ENCODE measurements at places on chromosomes 3 and 15.
A peak's percentile ranks its signal among the peaks of the same experiment; 100 is the strongest.

GRCh38 chr3:194315965-194316361 is 35.2 kb downstream of the CPN2 start:
- no peak for DNase-seq

DNA sequence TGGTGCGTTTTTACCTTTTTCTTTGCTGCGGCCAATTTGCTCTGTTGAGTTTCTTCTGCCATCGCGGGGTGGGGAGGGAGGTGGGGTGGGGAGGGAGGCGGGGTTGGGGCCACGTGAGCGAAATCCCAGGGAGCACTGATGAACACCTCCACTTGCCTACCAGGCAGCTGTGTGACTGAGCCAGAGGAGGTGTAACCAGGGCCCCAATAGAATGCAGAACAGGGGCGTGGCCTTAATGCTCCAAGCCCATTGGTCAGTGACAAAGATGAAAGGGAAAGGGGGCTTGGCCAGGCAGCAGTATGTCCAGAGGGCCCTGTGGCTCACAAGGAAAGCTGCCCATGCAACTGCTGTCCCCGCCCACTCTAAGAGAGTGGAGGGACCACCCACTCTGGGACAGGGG is 21.4 kb upstream of the OR4F6 start:
- no peak for DNase-seq

- DNase-seq, result no peak
Observed at GRCh38 chr3:111608383-111608782, 13.2 kb upstream of the ZBED2 start.

DNA sequence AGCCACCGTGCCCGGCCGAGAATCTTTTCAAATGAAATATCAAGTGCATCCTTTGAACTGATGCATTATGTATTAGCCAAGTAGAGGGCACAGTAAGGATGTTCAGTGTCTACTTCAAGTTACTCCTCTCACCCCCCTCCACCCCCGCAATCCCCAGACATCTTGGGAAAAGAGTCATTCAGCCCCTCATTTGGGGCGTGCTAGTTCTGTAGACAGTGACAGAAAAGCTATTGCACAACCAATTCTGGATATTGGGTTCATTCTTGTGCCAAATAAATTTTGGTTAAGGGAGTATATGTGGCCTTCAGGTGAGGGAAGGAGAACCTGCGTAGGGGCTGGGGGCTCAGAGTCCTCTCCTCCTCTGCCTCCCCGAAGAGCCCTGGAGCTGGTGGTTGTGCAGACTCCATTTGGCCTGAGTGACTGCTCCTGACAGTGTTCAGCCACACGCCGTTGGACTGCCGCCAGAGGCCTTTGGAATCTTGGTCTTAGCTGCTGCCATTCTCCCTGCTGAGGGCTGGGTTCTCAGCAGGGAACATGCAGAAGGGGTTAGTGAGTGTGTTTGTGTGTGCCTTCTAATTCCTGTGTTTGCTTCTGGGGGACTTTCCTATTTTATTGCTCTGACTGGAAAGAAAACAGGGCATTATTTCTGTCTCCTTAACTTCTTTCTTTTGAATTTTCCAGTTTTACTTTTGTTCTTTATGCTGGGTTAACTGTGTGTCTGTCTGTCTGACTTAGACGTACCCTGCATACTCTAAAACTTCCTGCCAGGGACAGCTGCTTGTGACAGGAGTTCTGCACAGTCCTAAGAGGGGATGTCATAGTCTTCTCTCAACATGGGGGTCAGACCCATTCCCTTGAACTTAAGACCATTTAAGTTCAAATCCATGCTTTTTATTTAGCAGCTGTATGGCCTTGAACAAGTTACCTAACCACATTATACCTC is 21.0 kb downstream of the RARB start:
- DNase-seq, result no peak

- DNase-seq, result no peak
Observed at GRCh38 chr15:70017801-70018200, 79.9 kb downstream of the TLE3 start.

- no peak for DNase-seq
Observed at GRCh38 chr3:148873270-148873927, 8.3 kb downstream of the CPA3 start.

- DNase-seq, result no peak
Observed at GRCh38 chr3:22846566-22846965, 356.6 kb upstream of the UBE2E2 start.

GRCh38 chr3:29721789-29722188 is 440.9 kb downstream of the RBMS3 start:
- no peak for DNase-seq

DNA sequence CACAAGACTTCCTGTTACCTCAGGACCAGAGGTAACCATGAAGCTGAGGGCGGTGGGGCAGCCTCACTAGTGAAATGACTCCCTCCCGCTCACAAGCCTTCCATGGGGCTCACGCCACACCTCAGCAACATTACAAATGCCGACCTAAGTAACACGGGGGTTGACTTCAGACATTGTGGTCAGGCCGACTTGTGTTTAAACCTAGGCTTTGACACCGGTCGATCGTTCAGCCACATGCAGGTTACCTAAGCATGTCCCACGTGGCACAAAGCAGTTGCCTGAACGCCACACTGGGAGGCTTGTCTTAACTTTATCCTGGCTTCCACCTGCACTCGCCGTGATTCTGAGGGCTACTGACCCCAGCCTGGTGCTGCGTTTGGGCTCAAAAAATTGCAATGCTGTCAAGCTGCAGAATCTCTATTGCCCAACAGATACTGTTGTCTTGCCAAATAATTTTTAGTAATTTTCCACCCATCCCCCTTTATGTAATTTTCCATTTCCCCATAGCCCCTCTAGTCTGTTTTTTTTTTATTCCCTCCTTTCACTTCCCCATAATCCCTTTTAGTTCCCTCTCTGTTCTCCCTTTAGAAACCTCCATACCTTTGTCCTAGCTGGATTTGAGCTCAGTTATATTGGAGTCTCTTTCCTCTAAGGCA is 158.6 kb upstream of the RGMA start:
- DNase-seq, result no peak

DNA sequence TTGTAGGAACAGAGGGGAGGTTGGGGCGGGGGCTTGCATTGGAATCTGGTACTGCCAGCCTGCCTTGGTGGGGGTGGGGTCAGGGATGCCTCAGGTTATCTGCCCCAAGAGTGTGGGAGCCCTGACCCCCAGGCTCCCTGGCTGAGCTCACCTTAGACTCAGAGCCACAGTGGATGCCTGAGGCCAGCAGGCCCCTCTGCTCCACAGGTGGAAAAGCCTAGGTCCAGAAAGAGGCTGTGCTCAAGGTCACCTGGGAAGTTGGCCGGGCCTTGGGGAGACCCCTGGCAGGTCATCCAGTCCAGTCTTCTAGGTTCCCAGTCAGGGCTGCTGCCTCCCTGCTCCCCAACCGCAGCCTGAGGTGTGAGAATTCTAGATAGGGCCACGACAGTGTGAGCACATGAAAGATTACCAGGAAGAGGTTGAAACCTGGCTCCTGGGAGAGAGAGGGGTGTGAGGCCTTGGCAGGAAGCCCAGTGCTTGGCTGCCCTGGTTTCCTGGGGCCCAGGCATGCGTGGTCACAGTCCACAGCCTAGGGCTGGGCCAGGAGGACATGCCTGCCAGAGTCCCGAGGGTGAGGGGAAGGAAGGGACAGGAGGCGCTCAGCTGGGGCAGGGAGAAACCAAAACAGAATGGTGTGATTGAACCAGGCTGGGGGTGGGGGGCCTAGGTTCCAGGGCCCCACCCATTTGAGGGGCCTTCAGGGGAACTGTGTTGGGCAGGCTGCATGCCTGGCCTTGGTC is 4.9 kb downstream of the HDAC11 start:
- no peak for DNase-seq

DNA sequence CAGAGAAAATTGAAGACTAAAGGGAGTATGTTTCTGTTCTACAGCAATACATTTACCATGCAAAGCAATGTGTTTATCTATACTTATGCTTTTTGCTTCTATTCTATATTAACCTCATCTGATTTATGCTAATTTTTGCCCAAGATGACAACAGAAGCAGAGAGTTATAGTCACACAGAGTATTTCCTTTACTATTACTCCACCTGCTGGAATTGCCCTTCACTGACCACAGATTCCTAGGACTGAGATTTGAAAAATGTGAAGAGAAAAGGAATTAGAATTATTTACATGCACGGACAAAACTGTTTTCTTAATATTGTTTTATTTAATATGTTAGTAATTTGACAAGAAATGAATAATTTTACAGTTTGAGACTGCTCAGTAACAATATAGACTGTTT is 745.6 kb downstream of the VGLL3 start:
- DNase-seq, result no peak

- no peak for DNase-seq
Observed at GRCh38 chr3:83729576-83729975, 1229.2 kb upstream of the CADM2 start.

- DNase-seq, result no peak
Observed at GRCh38 chr3:182921665-182922355, 58.5 kb downstream of the DCUN1D1 start.

GRCh38 chr15:42493679-42494078 is 1.8 kb upstream of the SNAP23 start:
- no peak for DNase-seq

GRCh38 chr15:62469874-62470688 is 305.0 kb upstream of the C2CD4B start:
- DNase-seq, result peak; percentile 25

GRCh38 chr3:99962703-99963102 is 145.0 kb downstream of the CMSS1 start:
- no peak for DNase-seq

DNA sequence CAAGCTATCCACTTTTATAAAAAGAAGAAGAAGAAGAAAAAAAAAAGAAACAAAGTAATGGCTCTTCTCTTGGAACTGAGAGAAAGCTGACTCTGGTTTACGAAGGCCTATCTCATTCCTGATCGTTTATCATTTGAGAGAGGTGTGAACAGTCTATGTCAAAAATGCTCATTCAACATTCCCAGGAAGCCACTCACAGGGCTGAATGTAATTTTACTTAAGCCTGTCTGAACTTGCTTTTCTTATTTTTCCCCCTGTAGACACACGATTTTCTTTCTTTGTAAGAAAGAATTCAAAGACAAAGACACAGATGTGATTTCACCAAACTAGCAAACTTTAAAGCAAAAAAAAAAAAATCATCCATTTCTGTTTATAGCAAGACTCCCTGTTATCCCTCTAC is 805.8 kb downstream of the FHIT start:
- no peak for DNase-seq

DNA sequence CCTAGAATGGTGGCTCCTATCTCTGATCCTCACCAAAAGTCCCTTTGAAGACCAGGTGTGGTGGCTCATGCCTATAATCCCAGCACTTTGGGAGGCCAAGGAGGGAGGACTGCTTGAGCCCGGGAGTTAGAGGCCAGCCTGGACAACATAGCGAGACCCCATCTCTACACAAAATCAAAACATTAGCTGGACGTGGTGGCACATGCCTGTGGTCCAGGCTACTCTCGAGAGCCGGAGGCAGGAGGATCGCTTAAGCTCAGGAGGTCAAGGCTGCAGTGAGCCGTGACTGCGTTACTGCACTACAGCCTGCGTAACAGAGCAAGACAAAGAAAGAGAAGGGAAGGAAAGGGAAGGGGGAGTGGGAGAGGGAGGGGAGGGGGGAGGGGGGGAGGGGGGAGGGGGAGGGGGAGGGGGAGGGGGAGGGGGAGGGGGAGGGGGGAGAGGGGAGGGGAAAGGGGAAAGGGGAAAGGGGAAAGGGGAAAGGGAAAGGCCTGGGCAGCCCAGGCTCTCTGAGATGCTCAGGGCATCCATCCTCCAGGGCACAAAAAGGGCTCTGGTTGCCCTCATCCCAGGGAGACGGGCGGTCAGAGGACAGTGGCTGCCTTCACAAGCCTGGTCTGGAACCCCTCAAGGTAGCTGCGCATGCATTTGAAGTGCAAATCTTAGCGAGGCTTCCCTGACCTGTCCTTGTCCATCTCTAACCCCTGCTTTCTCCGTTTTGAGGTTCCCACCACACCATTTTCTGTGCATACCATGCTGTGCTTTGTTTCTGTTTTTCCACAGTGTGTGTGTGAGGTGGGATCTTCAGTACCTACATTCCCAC is 76.1 kb downstream of the LDHAL6B start:
- no peak for DNase-seq

- peak; percentile 63 for DNase-seq
Observed at GRCh38 chr15:60396958-60397771, 621 bp downstream of the ANXA2 start.

- no peak for DNase-seq
Observed at GRCh38 chr3:12557473-12558100, 700 bp downstream of the MKRN2 start.

- DNase-seq, result no peak
Observed at GRCh38 chr3:170296703-170297102, 60.8 kb upstream of the SKIL start.

DNA sequence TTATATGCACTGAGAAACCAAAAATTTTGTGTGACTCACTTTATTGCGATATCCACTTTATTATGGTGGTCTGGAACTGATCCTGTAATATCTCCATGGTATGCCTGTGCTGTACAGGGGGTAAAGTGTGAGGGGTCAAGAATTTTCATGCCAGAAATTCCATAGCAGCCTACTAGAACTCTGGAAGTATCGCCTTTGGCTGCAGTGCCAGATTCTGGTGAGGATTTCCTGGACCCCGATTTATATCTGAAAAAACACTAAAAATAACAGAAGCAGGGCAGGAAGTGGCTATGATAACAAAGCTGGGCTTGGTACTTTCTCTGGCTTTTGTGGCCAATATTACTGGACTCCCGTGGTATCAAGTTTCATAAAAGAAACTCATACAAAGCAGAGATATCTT is 36.4 kb downstream of the CCDC80 start:
- no peak for DNase-seq

GRCh38 chr3:21484057-21484827 is 266.8 kb downstream of the ZNF385D start:
- DNase-seq, result no peak

- no peak for DNase-seq
Observed at GRCh38 chr15:86362555-86362954, 282.9 kb downstream of the AGBL1 start.

DNA sequence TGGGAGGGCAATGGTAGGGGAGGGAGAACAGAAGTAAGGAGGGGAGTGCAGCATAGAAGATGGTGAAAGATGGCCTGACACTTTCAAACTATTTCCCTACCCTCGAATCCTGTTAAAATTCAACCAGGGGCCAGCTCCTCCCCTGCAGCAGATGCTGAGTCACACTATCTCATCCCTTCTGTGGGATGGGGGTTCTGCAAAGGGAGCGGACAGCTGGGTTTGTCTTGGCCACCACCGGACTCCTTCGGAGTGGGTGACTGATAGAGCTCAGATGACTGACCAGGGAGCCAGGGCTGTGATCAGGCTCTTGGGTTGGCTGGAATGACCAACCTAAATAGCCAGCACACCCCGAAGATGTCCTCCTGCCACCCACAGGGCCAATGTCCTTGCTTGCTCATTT is 33.6 kb upstream of the TMCC1 start:
- no peak for DNase-seq

DNA sequence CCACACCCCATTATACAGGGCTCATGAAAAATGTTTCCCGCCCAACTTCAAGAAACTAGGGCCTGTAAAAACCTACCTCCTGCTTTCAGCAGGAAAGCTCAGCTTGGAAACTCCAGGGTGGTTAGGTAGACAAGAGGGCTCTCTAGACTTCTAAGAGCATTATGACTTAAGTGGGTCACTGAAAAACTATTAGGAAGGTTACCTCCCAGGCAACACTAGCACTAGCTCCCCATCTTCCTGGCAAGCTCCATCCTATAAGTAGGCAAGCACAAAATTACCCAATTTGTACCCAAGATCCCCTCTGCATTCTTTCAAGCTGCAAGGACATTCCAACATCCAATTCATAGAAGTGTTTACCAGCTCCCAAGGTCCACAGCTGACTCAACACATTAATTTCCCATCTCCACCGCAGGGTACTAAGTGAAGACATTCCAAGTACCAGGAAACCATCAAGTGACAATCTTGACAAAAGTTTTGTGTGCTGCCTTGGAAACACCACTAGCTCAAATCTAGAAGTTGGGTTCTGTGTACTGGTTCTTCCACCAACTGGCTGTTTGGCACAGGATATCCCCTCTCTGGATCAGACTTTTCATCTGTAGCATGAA is 46.9 kb downstream of the WNT5A start:
- DNase-seq, result no peak
